CD8-positive, alpha-beta T cell (primary cell): ENCODE measurements at places on chromosomes 5 and 9. TPM values are rescaled to one million over a fixed set of nuclear protein-coding genes. Genes with fewer than 3 reads are reported as not detected.
A peak's percentile ranks its signal among the peaks of the same experiment; 100 is the strongest.

GRCh38 chr5:135565725-135566421 lies 12.9 kb downstream of the CXCL14 start:
- DNase-seq: peak; percentile 54

The CHD1 gene
- 327 TPM for total RNA-seq

DNA sequence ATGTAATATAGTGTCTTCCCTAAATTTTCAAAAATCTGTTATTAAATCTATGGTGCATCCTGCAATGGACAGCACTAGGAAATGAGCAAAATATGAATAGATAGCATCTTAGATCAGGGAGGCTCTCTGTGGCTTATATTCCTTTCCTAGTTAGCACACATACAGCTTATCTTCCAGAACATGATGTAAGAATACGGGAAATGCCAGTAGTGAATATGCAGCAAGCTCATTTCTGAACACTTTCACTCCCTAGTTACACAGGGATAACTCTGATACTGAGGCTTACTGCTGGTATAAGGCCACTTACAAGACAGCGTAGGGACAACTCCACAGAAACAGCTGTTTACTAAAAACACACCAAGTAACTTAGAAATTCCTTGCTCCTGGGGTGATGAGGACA lies 297.3 kb upstream of the SMARCA2 start:
- no peak for DNase-seq

DNA sequence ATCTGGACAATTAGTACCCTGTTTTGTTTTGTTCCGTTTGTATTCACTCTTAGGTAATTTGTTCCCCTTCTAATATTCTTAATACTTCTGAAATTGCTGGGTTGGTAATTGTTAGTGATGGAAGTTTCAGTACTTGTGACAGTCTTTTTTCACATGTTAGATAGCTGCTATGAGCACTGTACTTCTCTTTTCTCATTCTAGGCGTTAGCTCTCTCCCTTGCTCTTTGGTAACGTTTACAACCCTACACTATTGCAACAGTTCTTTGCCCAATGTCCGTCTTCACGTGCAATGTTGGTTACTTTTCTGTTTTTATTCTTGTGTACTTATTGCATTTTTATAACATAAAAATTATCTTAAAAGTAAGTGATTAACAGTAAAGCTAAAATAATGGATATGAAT lies 1509.0 kb downstream of the MAT2B start:
- DNase-seq: no peak

The SLC28A3 gene
- not detected for total RNA-seq

The REEP2 gene
- not detected for total RNA-seq

- DNase-seq: no peak
These were observed 143.2 kb upstream of the TRIM32 start for GRCh38 chr9:116543731-116544400.

- no peak for DNase-seq
These were observed 30.4 kb downstream of the GADD45G start for GRCh38 chr9:89634995-89635742.

DNA sequence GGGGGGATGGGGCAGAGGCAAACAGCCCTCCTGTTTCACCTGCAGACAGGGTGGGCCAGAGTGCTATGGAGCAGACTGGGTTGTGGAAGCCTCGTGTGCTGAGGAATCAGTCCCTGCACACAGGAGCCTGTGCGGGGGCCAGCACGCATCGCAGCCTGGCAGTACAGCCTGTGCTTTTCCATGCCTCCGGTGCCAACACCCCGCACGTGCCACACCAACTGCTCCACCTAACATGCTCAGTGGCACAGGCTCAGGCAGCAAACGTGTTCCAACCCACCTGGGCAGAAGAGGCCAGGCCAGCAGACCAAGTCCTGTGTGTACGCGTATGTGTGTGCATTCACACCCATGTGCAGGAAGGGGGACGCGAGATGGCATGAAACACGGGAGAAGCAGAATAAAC lies 37.4 kb upstream of the FBXW11 start:
- no peak for DNase-seq

The PPP2CA gene
- total RNA-seq: 260 TPM

- DNase-seq: no peak
These were observed 111.8 kb downstream of the GCNT1 start for GRCh38 chr9:76570826-76571225.

- no peak for DNase-seq
These were observed 912.3 kb upstream of the WWC1 start for GRCh38 chr5:167378894-167379723.

DNA sequence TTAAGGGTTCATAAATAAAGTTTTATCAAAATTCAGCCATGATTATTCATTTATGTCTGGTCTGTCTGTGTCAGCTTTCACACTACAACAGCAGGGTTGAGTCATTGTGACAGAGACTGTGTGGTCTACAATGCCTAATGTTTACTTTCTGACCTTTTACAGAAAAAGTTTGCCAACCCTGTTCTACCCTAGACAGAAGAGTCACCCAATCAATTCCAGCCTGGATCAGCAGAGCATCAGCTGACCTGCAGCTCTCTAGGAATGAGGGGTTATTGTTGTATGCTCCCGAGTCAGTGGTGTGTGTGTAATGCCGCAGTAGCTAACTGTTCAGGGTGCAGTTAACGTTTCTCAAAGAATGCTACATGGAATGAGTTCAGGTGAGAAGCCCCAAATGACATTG lies 87.3 kb downstream of the HRH2 start:
- DNase-seq: no peak

GRCh38 chr5:145478651-145479050 lies 356.5 kb downstream of the PRELID2 start:
- DNase-seq: no peak

GRCh38 chr9:21801683-21802417 lies 586 bp upstream of the MTAP start:
- no peak for DNase-seq

The PKD2L2 gene
- total RNA-seq: not detected

DNA sequence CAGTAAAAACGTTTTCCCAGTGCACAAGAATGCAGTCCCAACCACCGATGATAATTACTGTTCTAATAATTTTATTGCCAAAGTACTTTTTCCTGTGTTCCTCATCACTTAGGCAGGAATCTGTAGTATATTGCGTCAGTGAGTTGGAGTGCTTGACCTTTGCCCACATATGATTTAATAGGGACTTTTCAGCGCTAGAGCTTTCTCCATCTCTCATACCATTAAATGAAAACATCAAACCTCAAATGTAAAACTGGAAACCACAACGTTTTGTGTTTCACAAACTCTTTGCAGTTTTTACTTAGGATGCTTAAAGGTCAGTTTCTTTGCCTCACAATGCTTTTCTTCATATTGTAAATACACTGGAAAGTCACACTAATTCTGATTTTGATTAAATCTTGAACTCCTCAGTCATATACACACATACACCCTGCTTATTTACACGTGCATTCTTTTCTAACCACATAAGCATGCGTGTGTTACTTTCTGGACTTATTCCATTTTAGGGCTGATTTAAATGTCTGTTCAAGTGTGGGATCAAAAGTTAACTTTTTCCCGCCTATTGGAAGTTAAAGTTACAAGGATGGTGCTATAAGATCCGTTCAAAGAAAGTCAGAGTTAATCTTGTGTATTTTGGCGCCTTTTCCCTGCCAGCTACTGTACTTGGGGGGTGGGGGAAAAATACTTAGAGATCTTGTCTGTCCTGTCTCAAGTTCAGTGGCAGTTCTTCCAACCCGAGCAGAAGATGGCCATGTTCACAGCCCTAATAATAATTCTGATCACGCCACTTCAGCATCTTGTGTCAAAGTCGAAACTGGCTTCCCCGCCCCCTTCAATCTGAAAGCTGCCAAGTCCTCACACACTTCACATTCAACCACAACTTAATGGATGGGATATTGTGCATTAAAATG lies 6.6 kb upstream of the NFIB start:
- DNase-seq: no peak

GRCh38 chr5:176513788-176514187 lies 23.4 kb downstream of the RNF44 start:
- no peak for DNase-seq

The TRIP13 gene
- 0.76 TPM for total RNA-seq

The PCDHB5 gene
- not detected for total RNA-seq

The RGS3 gene
- 30.7 TPM for total RNA-seq

GRCh38 chr5:11084111-11084510 lies 323.1 kb upstream of the DAP start:
- DNase-seq: no peak

DNA sequence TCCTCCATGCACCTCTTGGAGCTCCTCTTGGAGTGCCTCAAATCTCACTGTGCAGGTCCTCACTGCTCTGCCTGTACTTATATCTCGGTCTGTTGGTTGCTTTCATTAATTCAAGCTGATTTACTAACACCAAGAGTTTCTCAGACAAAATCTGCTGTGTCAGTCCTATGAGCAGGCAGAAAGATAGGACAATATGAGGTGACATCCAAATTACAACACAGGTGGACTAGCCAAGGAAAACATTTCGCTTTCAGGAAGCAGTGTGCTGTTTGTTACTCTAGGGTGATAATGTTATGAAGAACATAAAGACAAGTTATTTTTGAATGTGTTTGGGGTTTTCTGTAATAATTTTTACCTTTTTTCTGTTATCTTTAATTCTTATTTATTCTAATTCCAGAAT lies 264.1 kb upstream of the ANKH start:
- DNase-seq: no peak

The STXBP1 gene
- total RNA-seq: 7.7 TPM

The QRFP gene
- not detected for total RNA-seq

GRCh38 chr9:86721226-86721781 lies 226.0 kb downstream of the GAS1 start:
- no peak for DNase-seq

GRCh38 chr5:96022971-96023370 lies 61.3 kb upstream of the ELL2 start:
- no peak for DNase-seq

The ARRDC3 gene
- 131 TPM for total RNA-seq

DNA sequence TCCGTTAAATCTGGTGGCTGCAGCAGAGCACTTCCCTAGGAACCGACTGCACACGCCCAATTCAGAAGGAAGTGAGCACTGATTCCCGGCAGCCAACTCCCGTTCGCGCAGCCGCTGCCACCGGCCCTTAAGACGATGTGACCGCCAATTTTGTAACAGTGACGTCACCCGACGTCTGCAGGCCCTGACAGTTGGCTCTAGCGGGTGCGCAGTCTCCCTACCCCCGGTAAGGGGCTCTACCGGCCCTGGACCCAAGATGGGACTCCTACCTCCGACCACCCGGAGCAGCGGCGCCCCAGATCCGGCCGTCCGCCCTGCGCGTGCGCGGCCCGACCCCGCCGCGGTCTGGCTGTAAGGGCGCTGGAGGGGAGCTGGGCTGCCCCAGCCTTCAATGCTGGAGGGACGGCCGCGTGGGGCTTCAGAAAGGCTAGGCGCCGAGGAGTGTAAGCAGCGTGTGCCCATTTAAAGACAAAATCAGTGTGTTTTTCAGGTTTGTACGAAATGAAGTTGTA lies 19.1 kb downstream of the DNAJA1 start:
- DNase-seq: peak; percentile 80

The GNE gene
- total RNA-seq: 17.4 TPM

- DNase-seq: no peak
These were observed 58.0 kb upstream of the ROR2 start for GRCh38 chr9:92008041-92008440.

- DNase-seq: no peak
These were observed 10.2 kb downstream of the RETREG1 start for GRCh38 chr5:16606628-16607027.
